ENCODE measurements at places on chromosomes 2 and 18.

- no peak for DNase-seq
Observed at GRCh38 chr2:124171472-124172063, 146.5 kb downstream of the CNTNAP5 start.

DNA sequence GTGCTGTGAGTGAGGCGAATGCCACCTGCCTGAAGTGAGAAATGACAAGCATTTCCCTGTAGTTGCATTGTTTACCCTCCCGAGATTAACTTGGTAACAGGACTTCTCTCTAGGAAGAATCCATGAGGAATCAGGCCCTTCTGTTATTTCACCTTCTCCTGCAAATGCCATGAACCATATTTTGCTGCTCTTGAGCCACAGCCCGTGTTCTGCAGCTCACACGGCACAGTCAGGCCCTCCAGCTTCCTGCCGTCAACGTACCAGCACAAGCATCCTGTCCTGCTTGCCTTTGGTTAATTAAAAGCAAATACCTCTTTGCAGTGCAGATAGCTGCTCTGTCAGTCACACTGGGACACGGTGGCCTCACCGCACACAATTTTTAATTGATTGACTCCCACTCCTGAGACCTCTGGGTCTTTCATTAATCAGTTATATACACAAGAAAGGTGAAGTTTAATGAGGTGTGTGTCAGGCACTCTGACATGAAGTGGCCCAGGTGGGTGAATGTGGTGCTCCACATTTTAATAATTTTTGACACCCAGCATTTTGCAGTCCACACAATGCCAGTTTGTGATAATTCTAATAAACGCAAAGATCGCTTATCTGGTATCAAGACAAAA is 95.3 kb upstream of the ASB18 start:
- DNase-seq: no peak

GRCh38 chr2:188599140-188599539 is 307.5 kb downstream of the GULP1 start:
- DNase-seq: no peak

DNA sequence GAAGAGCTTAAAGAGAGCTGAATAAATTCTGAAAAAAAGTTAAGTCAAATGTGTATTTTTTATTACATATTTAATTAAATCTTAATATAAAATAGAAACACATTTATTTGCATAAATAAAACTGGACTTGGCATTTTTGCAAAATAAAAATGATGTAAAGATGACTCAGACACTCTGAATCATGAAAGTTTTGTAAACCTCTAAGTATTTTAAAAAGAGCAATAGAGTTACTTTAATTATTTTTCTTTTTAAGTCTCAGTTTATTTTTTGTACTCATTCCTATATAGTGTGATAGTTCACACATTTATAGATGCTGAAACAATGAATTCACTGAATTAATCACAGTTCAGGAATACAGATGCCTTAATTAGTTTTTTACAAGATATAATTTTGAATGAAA is 109.9 kb upstream of the DTNA start:
- DNase-seq: no peak

DNA sequence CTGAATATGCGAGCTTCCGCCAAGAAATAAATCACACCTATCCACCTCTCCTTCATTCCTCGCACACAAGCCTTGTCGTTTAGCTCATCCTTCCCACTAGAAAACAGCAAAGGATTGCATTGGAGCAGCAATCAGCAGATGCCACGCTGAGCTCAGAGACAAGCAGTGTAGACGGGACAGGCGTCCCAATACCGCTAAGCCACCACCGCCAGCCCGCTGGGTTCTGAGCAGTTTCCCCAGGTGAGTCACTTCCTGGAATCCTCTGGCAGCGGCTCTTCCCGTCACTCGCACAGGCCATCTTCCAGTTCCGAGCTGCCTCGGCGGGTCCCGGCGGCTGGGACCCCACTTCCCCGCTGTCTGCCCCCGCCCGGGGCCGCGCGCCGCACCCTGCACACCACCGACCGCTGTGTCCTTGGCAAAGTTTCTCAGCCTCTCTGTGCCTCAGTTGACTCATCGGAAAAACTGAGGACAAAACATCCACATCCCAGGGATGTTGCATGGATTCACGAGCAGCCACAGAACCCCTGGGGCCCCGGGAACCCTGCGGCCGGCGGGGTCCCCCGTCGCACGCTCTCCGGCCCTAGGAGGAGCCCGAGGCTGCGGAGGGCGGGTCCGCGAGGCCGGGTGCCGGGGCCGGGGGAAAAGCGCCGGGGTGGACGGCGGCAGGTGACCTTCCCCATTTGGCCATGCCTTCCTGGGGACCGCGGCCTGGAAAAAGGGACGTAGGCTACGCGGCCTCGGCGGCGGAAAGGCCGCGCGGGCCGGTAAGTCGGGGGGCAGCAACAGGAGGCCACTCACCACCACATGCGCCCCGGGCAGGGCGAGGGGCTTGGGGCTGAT is 573 bp downstream of the KDSR start:
- DNase-seq: peak; percentile 77
